ENCODE measurements at places on chromosomes 1 and 21. TPM values are rescaled to one million over a fixed set of nuclear protein-coding genes. Genes with fewer than 3 reads are reported as not detected.

- no peak for DNase-seq
Measured at GRCh38 chr1:101964708-101965107, 32.0 kb downstream of the OLFM3 start.

Gene KCNJ15
- polyA plus RNA-seq, result 0.16 TPM

GRCh38 chr1:150089846-150090520 lies 22.4 kb downstream of the VPS45 start:
- no peak for DNase-seq

GRCh38 chr21:16243396-16243795 lies 513.6 kb downstream of the USP25 start:
- DNase-seq, result no peak

DNA sequence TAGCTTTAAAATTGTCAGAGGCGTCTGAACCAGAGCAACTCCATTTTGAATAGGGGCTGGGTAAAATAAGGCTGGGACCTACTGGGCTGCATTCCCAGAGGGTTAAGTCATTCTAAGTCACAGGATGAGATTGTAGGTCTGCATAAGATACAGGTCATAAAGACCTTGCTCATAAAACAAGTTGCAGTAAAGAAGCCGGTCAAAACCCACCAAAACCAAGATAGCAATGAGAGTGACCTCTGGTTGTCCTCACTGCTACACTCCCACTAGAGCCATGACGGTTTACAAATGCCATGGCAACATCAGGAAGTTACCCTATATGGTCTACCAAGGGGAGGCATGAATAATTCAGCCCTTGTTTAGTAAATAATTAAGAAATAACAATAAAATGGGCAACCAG lies 143.6 kb downstream of the GABPA start:
- no peak for DNase-seq

Gene EDARADD
- polyA plus RNA-seq, result 0.32 TPM

Gene CA14
- 5.2 TPM for polyA plus RNA-seq

DNA sequence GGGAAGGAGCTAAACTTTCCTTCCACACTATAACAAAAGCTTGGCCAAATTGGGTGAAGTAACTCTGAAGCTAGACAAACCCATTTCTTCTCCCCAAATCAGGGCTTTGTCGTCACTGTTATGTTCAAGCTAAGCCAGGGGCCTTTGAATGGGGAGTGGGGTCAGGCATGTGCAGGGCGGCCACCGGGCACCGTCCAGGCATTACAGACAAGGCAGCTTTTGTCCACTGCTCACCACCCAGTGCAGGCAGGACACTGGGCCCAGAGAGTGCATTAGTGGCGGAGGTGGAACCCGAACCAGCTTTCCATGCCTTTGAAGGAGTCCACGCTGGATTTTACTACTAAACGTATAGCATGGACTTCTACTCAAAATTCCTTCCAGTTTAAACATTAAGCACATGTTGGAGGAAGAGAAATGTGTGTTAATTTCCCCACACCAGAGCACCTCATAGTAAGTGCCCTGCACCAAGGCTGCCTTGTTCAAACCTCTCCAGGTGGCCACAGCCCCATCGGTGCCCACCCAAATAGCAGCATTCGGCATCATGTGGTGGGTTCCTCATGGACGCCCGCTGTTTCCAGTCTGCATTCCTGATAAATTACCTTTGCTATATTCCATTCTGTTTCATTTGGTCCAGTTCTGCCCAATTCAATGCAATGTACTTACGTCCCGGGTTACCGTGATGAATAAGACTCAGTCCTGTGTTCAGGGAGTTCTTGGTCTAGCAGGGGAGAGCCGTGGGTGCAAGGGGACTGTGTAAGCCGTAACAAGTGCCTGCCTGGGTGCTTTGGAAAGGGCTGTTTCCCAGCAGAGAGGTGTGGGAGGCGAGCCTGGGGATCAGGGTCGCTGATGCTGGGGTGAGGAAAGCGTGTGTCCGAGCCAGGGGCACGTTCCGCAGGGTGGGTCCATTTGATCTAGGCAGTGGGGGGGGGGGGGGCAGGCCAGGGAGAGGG lies 1.6 kb downstream of the UBASH3A start:
- DNase-seq, result no peak

DNA sequence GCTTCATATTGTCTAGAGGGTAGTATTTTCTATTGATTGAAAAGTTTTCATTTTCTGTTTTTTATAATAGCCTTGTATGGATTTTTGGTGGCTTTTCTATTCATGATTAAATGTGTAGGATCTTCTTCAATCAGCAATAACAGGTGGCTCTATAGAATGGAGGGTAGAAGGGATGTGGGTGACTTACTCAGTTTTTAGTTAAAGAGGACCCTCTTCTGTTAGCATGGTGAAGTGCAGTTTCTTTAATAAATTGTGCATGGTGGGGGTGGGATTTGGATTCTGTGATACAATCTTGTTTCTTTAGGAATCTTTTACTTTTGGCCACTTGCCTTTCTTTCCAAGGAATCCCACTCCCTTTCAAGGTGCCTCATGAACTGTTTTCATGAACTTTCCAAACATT lies 64.7 kb downstream of the SLC35A3 start:
- no peak for DNase-seq

- DNase-seq, result no peak
Measured at GRCh38 chr1:18182398-18183160, 75.0 kb downstream of the IGSF21 start.

GRCh38 chr1:154420961-154421924 lies 16.1 kb downstream of the IL6R start:
- no peak for DNase-seq

DNA sequence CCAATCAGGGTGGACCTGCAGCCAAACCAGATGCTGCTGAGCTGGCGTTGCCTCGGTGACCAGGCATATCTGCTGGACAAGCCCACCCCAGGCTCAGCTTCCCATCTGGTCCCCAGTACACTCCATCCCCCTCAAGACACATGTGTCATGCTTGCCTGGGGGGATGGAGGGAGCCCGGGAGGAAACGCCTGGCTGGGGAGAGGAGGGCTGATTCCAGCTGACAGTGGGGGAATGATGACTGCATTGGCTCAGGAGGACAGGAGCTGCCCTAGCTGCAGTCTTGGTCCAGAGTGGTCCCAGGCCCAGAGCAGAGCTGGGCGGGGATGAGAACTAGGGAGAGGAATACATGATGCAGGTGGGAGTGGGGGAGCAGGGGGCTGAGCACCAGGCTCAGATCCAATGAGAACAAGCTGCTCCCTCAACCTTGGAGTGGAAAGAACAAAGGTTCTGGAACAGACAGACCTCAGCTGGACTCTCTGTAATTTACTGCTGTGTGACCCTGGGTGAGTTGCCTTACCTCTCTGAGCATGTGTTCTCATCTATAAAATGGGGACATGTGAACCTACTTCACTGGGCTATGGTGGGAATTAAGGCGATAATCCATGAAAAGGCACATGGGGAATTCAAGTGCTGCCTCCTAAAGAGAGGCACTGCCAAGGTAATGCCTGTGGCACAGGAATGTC lies 23.1 kb upstream of the ECE1 start:
- DNase-seq, result no peak

Gene SYT14
- 1.7 TPM for polyA plus RNA-seq

- DNase-seq, result no peak
Measured at GRCh38 chr1:29197590-29197924, 15.9 kb upstream of the SRSF4 start.

GRCh38 chr1:14611792-14612191 lies 13.3 kb downstream of the KAZN start:
- DNase-seq, result no peak
